ENCODE measurements at places on chromosomes 11 and 22.

DNA sequence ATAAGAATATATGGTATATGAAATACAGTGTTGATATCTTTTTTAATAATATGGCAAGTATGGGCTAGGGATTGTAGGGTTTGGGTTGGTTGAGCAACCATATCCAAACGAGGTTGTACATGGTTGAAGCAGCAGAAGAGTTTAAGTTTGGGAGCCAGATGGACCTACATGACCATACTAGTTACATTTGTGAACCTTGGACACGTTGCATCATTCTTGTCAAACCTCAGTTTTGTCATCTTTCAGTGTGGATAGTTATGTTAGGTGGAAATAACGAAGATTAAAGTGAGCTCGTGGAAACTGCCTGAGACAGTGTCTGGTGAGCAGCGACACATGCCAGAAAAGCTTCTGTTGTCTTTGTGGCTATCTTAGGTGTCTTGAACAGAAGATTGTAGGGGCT is 307.1 kb upstream of the KIRREL3 start:
- DNase-seq = no peak

GRCh38 chr22:22818861-22819855 is 68.5 kb upstream of the IGLL5 start:
- peak; percentile 52 for DNase-seq

- no peak for DNase-seq
Observed at GRCh38 chr11:291281-292210, 2.6 kb downstream of the PGGHG start.

GRCh38 chr11:131674051-131674755 is 303.8 kb downstream of the NTM start:
- peak; percentile 10 for DNase-seq

- DNase-seq = peak; percentile 60
Observed at GRCh38 chr22:26330971-26331625, 98.0 kb upstream of the ASPHD2 start.

- DNase-seq = no peak
Observed at GRCh38 chr11:77512092-77512491, 38.2 kb upstream of the PAK1 start.

DNA sequence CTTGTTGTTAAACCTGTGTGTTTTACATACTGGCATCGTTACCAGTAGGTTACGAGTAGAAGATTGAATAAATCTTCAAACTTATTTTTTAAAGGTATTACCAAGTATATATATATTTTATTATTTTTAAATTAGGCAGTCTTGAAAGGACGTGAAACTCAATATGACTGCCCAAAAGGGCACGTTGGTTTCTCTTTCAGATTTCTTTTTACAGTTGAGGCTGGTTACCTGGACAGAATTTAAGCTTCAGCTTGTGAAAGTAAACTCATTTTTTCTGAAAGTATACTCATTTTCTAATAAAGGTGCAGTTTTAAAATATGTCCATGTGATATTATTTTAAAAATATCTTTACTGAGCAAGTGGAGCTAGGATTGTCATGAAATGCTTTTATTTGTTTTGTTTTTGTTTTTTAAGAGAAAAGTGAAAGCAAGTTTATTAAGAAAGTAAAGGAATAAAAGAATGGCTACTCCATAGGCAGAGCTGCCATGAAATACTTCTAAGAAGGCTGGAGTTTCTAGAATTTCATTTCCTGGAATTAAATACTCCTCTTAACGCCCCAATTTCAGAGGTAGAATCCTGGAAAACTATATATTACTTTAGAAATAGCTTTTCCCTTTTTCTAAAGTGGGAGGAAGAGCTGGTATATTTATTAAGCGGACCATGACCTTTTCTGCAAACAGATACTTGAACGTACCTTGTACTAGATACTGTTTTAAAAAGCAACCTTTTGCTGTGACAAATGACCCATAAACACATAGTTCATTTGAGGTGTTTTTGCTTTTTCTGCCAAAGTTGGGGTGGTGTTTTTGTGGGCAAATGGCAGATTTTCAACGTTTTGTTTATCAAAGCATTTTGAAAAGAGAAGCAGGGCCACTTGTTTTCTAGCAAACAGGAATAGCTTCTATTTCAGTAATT is 1.9 kb downstream of the FBXO7 start:
- no peak for DNase-seq

DNA sequence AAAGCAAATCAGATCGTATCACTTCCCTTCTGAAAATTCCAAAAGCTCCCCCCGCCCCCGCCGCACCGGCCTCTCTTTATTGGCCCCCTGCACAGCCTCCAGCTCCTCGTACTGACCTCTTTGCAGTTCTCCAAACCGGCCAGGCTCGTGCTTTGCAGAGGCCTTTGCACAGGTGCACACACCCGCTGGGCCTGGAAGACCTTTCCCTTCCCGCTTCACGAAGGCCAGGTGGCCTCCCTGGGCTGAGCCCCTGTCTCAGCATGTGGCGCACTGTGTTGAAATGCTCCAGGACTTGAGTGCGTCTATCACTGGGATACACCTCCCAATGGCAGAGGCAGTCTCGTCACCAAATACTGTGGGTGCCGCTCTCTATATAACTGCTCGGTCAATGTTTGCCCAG is 13.2 kb upstream of the ADA2 start:
- no peak for DNase-seq

- no peak for DNase-seq
Observed at GRCh38 chr11:79522626-79523025, 81.8 kb upstream of the TENM4 start.

GRCh38 chr11:133516845-133517244 is 15.5 kb downstream of the OPCML start:
- no peak for DNase-seq

- no peak for DNase-seq
Observed at GRCh38 chr11:46198245-46199240, 77.3 kb upstream of the PHF21A start.

DNA sequence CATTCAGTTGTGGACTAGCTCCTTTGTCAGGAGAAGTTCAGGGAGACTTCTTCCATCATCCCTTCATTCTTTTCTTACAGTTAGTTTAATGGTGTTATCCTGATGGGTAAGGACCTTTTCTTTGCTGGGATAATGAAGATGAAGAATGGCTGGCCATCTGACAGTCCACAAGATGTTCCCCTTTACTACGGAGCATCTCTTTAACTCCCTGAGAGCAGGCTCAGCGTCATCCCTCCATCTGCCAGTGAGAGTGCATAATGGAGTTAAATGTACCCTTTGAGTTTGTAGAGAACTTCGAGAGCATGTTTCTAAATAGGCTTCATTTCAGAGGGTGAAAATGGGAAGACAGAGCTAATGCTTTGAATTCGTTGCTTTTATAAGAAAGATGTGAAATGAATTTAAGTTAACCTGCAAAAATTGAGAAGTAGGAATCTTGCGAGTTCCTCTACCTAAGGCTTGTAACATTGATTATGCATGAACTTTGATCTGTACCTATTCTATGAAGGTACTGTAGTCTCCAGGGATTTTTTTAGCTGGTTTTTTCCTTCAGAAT is 1.7 kb downstream of the EP300 start:
- DNase-seq = no peak

DNA sequence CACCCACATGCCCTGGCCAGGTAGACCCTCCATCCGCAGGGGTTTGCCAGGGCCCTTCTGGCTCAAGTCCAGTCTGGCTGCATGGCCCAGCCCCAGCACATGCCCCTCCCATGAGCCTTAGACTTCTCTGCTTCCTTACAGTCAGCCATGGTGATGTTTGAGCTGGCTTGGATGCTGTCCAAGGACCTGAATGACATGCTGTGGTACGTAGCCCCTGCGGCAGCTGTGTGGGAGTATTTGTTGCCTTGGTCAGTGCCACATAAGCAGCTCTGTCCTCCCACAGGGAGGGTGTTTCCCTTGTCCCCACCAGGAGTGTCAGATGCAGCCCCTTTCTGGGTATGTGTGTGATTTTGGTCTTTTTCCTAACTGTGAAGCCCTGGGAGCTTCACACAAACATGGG is 17.5 kb downstream of the CDC45 start:
- no peak for DNase-seq

DNA sequence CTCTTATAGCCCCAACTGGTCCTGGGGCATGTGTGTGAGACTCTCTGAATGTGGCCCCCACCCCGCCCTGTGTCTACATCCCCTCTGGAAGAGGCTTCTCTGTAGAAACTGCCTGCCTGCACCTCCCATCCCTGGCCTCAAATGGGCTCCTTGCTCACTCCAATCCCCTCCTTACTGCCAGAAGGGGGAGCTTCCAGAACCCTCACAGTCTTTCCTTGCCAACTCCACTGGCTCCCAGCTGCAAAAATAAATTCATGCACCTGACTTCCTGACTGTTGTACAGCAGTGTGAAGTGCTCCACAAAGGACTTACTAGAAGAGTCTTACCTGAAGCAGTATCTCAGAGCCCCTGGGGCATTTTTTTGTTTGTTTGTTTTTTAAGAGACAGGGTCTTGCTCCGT is 15.2 kb upstream of the SERPIND1 start:
- no peak for DNase-seq

DNA sequence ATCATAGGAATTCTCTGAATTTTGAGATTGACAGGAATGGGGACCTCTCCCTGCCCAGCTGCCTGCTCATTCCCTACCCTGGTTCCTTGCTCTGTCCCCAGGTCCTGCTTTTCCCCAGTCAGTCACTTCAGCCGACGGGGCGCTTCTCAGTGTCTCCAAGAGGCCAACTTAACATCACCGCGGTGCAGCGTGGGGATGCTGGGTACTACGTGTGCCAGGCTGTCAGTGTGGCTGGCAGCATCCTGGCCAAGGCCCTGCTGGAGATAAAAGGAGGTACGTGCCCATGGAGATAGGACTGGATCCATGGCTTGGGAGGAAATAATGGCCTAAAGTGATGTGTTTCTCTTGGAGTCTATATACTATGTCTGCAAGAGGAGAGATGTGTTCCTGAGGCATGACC is 7.0 kb downstream of the ROBO3 start:
- DNase-seq = no peak

DNA sequence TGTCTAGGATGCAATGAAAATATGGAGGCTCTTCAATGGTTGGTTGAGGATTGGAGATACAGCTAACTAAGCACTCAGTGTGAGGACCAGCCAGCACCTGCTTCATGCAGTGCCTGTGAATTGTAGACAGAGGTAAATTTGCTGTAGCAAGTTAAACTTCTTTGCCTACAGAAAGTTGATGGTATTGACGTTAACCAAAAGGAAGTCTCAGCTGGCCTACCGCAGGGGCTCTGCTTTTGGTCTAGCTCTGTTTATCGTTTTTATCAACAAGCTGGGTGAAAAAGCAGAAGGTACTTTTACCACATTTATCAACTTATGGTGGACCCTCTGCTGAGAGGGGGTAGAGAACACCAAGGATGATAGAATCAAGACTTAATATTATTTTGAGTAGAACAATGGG is 51.6 kb downstream of the GRAMD1B start:
- DNase-seq = no peak

DNA sequence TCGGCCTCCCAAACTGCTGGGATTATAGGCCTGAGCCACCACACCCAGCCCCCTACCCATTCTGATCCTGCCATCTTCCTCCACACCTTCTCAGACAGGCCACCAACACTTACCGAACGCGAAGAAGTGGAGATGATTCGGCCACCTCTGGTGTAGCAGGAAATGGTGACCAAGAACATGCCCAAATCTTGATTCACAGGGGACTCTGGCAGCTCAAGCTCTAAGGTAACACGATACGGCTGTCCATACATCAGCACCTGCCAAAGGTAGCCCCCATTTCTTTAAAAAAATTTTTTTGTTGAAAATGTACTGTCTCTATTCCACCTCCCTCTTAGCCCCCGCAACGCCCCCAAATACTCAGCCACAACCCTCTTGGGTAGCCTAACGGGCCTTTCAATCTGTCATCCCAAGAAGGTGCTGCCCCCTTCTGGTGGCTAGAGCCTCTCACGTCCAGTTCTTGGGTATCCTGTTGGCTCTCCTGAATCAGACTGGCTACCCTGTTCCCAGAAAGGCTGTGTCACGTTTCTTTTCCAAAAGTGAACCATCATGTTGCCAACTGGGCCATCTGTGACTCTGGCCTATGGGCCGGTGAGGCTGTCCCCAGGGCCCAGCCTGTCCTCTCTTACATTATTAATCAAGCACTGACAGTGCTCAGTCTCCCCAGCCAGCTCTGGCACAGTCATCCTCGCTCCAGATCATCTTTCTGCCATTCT is 5.3 kb upstream of the LRRN4CL start:
- DNase-seq = no peak

DNA sequence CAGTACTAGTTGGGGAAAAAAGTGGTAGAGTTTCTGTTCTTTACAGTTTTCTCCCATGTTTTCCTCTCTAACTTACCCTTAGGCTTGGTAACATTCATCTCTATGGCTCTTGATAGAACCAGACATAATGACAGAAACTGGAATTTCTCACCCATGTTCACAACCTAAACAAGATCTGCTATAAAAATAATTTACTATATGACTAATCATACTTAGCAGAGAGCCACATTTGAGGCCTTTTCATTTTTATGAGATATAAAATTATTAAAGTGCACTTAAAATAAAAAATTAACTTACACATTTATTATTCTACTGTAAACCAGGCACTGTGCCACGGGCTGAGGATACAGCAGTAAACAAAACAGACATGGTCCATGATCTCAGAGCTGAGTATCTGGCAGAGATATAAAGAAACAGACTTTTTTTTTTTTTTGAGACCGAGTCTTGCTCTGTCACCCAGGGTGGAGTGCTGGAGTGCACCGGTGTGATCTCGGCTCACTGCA is 98.1 kb downstream of the GAB2 start:
- DNase-seq = no peak

GRCh38 chr11:5441414-5441813 is at the start of gene OR51I1:
TSS of gene OR51I1 (minus strand) at chr11:5441514. CDS start at chr11:5441514, 0 bp downstream.
- DNase-seq = no peak

- DNase-seq = no peak
Observed at GRCh38 chr22:36052505-36052941, 23.9 kb upstream of the RBFOX2 start.

- no peak for DNase-seq
Observed at GRCh38 chr11:128421577-128422330, 165.6 kb downstream of the ETS1 start.

GRCh38 chr11:15707971-15708370 is 593.2 kb downstream of the INSC start:
- DNase-seq = peak; percentile 44

GRCh38 chr11:69904161-69904973 is 85.2 kb upstream of the FGF3 start:
- DNase-seq = no peak

- no peak for DNase-seq
Observed at GRCh38 chr11:30436801-30437200, 113.9 kb downstream of the ARL14EP start.

- DNase-seq = no peak
Observed at GRCh38 chr11:88950975-88951374, 114.8 kb downstream of the GRM5 start.

- no peak for DNase-seq
Observed at GRCh38 chr11:13837286-13837685, 125.2 kb upstream of the SPON1 start.

GRCh38 chr22:45608763-45609180 is 62.9 kb upstream of the ATXN10 start:
- no peak for DNase-seq

DNA sequence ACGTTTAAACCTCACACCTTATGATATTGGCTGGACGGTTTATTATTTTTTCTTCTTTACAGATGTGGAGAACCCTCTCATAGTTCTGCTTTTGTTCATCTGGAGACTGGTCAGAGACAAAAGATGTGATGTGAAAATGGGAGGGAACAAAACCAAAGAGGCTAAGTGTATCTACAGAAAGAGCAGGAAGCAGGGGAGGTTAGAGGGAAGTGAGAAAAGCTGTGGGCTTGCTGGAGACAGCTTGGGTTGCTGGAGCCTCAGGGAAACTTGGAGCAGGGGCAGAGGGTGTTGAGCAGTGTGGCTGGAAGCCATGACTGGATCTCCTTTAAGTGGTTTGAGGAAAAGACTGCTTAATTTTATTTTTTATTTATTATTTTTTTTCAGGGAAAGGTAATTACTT is 79.0 kb upstream of the SNX19 start:
- no peak for DNase-seq

GRCh38 chr11:118295815-118296454 is 8.6 kb upstream of the CD3E start:
- no peak for DNase-seq

Measured in NCI-H2107 (cell line).